NCI-H524 treated with DMSO at 0.1 percent for 48 hours (cell line): ENCODE measurements at places on chromosomes 12 and 14.

GRCh38 chr12:5267603-5268423 is 164.1 kb upstream of the NTF3 start:
- no peak for DNase-seq

DNA sequence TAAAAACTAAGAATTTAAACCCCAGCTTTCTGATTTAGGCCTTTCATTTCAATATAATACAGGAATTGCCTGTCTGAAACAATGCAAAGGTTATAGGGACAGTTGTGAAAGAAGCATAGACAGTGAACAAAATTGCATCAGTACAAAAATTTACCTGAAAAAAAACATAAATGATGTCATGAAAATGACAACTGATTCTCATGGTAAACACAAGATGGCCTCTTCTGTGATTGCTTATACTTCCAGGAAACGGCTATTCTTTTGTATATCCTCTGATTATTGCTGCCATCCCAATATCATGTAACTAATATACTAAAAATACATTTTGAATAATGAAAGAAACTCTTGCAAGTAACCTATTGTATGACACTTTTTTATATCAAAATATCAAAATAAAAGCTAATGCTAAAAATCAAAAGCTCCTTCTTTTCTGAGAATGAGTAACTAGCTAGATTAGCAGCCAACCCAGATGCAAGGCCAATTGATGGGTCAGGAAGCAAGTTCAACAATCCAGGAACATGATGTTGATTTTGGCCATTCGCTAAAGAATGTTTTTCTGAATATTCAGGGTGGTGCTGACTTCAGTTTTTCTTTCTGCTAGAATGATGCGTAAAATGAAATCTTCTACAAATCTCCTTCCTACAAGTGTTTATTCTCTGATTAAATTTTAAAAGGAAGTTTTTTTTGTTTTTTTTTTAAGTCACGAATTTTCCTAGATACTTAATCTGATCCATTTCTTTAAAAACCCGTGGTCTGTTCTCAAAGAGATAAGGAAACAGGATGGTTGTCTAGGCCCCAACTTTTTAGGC is 83.6 kb downstream of the ALX1 start:
- DNase-seq: no peak

DNA sequence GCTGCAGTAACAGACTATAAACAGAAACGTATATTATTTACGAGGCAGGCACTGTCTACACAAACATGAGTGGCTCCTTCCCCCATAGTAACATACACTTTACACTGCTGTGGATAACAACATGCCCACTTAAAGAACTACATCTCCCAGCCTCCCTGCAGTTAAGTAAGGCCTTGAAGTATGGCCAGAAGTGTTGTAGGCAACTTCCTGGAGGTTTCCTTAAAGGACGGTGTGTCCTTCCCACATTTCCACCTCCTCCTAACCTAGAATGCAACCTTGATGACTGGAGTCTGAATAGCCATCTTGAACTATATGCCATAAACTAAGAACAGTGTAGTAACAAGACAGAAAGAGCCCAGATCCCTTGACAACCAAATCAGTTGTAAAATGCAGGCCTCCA is 20.3 kb downstream of the MED13L start:
- no peak for DNase-seq

DNA sequence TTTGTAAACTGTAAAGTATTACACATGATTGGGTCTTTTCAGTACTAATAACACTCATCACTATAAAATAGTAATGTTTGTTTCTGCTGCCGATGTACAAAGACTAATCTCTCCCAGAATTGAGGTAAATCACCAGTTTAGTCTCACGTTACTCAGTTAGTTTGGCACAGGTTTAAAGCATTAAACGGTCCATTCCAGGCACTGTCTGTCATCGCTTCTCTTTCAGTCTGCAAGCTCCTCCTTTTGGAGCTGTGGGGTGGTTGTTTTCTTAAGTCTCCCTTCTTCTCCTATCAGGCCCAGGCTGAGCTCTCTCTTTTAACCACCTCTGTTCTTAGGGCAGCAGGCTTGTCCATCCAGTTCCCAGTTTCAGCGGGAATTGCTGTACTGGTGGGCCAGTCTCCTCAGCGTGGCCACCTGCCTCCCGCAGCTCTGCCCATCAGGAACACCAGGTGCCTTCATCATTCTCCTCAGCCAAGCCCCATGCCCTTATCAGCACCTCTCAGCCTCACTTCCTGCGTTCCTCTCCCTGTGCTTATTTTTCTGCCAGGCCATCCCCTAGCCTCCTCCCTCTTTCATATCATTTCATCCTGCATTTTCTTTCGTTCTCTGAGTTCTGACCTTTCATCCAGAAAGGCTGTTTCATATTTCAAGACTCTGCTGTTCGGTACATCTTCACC is 149.0 kb downstream of the TGFB3 start:
- no peak for DNase-seq

DNA sequence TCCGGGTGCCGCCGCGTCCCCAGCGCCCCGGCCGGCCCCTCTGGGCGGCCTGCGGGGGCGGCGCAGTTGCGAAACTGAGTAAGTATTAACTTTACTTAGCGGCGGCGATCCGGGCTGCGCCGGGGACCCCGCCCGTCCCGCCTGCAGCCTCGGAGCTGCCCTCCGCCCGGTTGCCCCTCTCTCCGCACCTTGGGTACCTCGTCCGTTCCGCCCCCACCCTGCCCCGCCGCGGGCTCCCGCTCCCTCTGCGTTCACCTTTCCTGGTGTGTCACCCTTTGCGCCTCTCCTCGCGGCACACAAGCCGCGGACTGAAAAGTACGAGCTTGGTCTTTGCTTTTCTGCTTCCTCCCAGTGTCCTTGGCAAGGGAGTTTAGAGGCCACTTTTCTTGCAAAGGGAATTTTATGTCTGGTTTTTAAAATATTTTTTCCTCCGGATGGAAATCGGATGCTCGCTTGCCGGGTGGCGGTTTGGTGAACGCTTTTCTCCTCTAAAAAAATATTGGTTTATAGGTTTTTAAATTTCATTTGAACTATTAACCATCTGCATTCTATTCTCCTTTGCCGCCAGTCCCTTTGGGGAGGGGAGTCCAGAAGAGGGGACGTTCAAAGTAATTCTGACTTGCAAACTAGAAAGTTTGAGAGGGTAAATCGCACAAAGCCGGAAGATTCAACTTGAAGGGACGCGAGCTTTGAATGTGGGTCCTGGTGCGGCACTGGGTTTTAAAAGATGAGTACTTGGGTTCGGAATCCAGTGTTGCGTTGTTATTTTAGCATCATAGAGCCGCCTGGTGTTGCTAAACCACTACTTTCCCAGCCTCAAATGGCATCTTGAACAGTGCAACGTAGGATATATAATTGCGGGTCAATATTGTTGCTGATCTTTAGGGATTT is 834 bp downstream of the RASSF8 start:
- no peak for DNase-seq

- no peak for DNase-seq
Observed at GRCh38 chr12:80129895-80130530, 30.7 kb downstream of the OTOGL start.

DNA sequence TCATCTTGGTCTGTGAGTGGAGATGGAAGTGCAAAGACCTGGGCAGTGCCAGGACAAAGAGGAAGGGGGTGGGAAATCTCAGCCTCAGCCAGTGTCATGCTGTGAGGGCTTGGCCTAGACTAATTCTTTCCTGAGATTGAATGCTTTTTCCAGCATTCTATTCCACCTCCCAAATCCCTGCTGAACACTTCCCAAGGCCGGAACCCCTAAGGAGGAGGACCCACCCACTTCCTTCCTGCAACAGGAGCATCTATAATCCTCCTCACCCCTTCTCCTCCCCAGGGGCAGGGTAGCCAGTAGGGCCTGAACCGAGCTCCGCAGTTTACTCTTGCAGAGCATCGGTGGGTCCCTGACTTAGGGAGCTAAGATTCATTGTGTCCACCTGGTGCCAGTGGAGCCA is 3.2 kb downstream of the PLEKHD1 start:
- DNase-seq: no peak

- no peak for DNase-seq
Observed at GRCh38 chr12:111803038-111803626, 36.4 kb downstream of the ALDH2 start.
